ENCODE measurements at places on chromosomes 2 and 18. TPM values are rescaled to one million over a fixed set of nuclear protein-coding genes. Genes with fewer than 3 reads are reported as not detected.

The FER1L5 gene
- total RNA-seq: not detected

DNA sequence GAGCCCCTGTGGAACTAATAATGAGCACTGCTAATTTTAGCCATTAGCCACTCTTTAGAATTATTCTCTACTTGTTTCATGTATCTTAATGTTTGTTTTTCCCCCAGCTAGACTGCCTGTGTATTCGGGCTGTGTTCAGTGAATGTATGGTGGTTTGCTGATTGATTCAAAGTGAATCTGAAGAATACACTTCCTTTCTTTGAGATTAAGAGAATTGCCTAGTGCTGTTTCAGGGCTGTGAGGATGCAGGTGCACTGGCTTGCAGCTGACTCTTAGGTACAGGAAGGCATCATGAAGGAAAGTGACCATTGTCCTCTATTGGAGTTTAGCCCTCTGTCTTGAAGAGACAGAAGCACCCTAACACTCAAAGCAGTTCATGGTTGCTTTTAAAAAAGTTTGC, 138.7 kb downstream of the CERS6 start:
- no peak for DNase-seq

The MRPS5 gene
- total RNA-seq: 57.7 TPM

GRCh38 chr2:100983684-100984310, 18.3 kb upstream of the RPL31 start:
- DNase-seq: no peak

The COL6A3 gene
- total RNA-seq: 61.6 TPM

GRCh38 chr2:74702001-74702715, 48.1 kb downstream of the SEMA4F start:
- DNase-seq: no peak

DNA sequence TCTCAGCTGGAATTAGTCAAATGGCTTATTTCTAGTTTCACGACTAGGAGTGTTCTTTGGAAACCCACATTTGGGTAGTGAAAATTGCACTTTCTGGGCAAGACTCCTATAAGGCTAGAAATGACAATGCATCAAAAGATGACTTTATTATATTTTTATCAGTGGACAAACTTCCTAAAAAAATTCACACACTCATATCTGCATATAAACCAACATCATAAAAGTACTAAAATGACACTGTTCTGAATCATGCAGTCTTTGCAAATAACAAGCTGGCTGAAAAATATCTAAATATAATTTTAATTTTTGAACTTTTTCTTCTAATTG, 17.6 kb downstream of the MXD1 start:
- no peak for DNase-seq

The IL36G gene
- total RNA-seq: not detected

- DNase-seq: no peak
Measured at GRCh38 chr2:2542966-2543611, 212.0 kb upstream of the MYT1L start.

The EPB41L3 gene
- total RNA-seq: 12.6 TPM

DNA sequence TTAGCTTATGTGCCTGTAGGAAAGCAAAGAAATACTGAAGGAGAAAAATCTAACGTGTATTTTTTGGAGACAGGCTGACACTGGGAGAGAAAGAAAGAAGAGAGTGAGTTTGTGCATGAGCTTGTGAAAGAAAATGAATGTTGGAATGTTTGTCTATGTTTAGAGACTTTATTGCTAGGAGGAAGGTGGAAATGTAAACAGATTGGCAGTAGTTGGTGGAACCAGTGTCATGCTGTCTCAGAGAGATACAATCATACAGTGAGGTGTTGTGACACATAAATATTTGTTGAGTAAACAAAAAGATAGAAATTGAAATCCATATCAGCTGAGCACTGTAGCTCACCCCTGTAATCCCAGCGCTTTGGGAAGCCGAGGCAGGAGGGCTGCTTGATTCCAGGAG, 222.2 kb upstream of the MEIS1 start:
- no peak for DNase-seq

The DNER gene
- 17.6 TPM for total RNA-seq

GRCh38 chr2:218166791-218167190, at the start of gene CXCR1:
TSS of gene CXCR1 (minus strand) at chr2:218166962. CDS start at chr2:218165211, 1,751 bp downstream.
- no peak for DNase-seq

DNA sequence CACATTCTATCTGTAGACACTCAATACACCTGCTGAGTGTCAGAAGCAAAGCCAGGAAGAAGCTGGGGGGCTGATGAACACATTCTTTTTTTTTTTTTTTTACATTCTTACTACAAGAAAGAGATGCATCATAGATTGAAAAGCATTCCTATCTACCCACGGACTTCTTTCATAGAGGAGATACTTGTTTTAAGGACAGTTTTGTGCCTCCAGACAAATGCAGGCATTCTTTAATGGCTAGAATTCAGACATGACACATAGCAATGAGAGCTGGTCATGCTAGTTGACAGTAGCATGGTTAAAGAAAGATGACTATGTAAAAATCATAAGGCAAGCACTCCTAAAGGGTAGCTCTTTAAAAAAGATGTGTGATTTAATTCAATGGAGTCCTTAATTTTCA, 110.2 kb downstream of the EPHA4 start:
- no peak for DNase-seq

DNA sequence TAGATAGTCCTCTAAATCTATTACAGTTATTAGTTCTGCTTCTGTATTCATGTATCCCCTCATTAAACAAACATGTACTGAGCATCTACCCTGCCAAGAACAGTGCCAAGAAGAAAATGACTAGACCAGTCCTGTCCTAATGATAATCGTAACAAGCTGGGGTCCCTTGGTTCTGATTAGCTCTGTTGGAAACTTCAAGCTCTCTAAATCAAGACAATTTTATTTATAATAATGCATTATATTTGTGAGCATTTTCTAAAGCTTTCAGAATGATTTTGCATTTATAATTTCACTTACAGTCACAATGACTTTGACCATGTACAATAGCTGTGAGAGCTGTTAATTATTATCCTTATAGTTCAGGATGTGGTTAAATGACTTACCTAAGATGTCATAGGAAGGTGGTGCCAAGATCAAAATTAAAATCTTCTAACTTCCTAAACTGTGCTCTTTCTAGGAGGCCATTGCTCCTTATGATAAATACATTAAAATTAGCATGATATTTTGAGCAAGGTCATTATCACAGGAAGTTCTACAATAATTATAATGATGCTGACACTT, 336.5 kb upstream of the SLC39A10 start:
- no peak for DNase-seq

GRCh38 chr18:47558110-47558750, 306.8 kb upstream of the SKOR2 start:
- no peak for DNase-seq

DNA sequence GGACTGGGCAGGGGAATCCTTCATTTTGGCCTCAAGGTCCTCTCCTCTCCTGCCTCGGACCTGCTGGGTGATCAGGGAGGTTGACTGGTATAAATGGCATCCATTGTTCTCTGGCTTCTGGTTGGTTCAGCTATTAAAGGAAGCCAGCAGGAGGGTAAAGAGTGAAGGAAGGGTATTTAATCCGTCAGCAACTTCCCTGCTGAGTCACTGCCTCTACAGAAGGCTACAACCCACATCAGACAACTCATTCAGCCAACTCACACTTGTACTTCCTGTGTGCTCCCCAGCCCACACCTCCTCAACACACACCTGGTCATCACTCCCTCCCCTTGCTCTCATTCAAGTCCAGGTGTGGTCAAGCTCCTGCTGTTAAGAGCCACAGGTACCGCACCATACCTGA, 68.3 kb upstream of the MRPS9 start:
- no peak for DNase-seq

The ASB18 gene
- 7.6 TPM for total RNA-seq

The CCDC150 gene
- 0.56 TPM for total RNA-seq

The PRKAG3 gene
- not detected for total RNA-seq

The SERPINB8 gene
- 3.4 TPM for total RNA-seq

GRCh38 chr2:231968820-231969219, 7.3 kb downstream of the DIS3L2 start:
- DNase-seq: no peak

- no peak for DNase-seq
Measured at GRCh38 chr2:196073521-196073920, 4.9 kb upstream of the DNAH7 start.

The TMEM37 gene
- total RNA-seq: 5.4 TPM

The UCN gene
- 0.74 TPM for total RNA-seq

The WDR12 gene
- total RNA-seq: 15.9 TPM

The ANKRD30B gene
- total RNA-seq: not detected

The NIFK gene
- 14.9 TPM for total RNA-seq

The XIRP2 gene
- total RNA-seq: 43.7 TPM

DNA sequence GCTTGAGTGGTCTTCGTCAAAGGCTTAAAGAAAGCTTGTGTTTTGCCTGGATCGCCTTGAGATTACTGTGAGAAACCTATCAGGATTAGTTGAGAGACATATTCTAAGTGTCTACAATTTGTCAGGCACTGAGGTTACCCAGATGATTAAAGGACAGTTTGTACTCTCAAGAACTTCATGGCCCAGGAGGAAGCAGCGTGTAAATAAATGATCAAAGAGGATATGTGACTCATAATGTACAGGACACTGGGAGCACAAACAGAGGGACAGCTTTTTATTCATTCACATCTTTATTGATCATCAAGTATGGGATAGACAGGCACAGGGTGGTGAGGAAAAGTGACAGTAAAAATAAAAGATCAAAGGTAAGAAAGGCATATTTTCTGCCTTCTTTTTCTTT, 152.6 kb upstream of the FSHR start:
- DNase-seq: no peak

GRCh38 chr2:121088251-121089165, 196.5 kb downstream of the TFCP2L1 start:
- DNase-seq: no peak

The MATN3 gene
- total RNA-seq: not detected

DNA sequence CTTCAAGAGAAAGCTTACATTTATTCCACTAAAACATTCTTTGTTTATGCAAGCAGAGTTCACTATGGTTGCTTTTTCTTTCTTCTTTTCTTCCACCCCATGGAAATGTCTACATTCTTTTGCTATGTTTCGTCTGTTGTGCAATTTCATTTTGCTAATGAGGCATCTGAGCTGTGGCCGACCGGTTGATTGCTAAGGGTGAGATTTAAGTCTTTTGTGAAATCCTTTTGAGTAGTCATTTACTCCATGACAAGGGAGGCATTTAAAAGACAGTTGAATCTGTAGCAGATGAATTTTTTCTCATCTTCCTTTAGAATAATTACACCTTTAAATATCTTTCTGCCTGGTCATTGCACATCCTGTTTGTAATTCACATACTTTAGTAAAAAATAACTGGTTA, 324.1 kb upstream of the THUMPD2 start:
- no peak for DNase-seq

- DNase-seq: no peak
Measured at GRCh38 chr2:143553261-143553660, 424.0 kb downstream of the ARHGAP15 start.

DNA sequence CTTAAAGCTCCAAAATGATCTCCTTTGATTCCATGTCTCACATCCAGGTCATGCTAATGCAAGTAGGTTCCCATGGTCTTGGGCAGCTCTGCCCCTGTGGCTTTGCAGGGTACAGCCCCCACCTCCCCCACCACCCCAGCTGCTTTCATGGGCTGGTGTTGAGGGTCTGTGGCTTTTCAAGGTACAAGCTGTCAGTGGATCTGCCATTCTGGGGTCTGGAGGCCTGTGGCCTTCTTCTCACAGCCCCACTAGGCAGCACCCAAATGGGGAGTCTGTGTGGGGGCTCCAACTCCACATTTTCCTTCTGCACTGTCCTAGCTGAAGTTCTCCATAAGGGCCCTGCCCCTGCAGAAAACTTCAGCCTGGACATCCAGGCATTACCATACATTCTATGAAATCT, 19.0 kb downstream of the SLC9A4 start:
- no peak for DNase-seq

The LOXHD1 gene
- not detected for total RNA-seq

The GKN1 gene
- total RNA-seq: not detected

The EGR4 gene
- total RNA-seq: 0.16 TPM

DNA sequence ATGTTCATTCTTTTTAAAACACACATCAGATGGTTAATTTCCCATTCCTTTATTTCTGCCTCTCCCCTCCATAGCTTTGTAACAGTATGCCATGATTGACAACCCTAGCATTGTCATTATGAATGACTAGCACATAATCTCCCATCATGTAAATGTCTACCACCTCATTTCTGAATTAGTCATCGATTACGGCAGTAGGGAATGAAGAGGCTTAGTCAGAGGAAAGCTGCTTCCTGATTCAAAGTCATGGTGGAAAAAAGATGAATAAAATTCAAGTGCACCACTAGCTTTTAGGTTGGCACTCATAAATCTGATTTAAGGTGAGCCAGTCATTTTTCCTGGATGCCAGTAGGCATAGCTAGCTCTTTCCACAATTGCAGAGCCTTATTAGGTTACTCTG, 19.1 kb upstream of the ACMSD start:
- no peak for DNase-seq

The CFC1 gene
- 13.4 TPM for total RNA-seq

The THSD7B gene
- total RNA-seq: 0.07 TPM

DNA sequence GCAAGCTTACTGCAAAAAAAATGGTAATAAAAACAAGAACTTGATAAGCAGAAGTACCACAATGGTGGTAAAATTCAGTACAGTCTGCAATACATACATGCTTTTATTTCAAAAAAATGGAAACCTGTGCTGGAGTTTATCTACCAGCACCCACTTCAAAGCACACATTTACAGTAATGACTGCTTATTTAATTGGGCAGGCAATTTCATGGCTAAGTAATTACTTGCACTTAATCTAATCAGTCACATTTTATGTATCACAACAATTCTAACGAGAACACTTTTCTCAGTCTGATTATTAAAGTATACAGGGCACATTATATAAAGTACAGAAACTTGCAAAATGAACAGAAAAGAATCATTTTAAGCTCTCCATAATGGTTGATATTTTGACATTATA, 5.2 kb downstream of the APCDD1 start:
- DNase-seq: no peak

- no peak for DNase-seq
Measured at GRCh38 chr2:213241817-213242216, 42.4 kb upstream of the SPAG16 start.

DNA sequence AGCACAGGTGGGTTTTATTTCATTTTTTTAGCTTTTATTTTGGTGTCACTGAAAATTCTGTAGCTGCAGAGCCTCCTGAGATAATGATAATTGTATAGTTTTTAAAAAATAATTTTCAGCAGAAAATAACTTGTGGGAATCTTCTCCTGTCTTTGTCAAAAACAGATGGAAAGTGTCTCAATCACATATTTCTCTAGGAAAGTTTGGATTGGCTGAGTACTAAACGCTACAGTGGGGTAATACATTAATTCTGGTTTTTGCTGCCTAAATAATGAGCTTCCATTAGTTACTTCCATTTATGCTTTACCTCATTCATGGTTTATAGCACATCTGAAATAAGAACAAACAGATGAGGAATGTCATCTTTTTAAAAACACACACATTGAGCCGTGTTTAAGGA, 2.2 kb downstream of the TWIST2 start:
- no peak for DNase-seq

- no peak for DNase-seq
Measured at GRCh38 chr2:166042768-166043390, 84.9 kb downstream of the SCN1A start.

DNA sequence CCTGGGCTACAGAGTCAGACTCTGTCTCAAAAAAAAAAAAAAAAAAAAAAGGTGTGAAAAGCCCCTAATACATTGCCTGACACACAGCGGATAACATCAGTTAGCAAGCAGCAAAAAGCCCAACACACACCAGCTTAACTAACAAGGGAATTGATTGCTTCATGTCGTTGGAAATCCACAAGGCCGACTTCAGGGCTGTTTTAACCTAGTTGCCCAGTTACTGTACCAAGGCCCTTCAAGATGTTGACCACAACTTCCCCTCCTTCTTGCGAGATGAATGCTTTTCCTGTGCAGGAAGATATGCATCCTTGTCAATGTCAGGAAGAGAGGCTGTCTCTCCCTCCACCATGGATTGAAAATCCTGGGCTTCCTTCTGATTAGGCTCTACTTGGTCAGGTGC, 202.9 kb downstream of the MIB1 start:
- DNase-seq: no peak

The DAW1 gene
- 0.43 TPM for total RNA-seq

Measured in right atrium auricular region (tissue), 2 donors.